ENCODE measurements at places on chromosomes 11 and 22. TPM values are rescaled to one million over a fixed set of nuclear protein-coding genes. Genes with fewer than 3 reads are reported as not detected.

The SLC22A24 gene
- not detected for total RNA-seq

The CHRDL2 gene
- 14.6 TPM for total RNA-seq

The MS4A12 gene
- not detected for total RNA-seq

The CLMP gene
- 81.2 TPM for total RNA-seq

The SLC22A9 gene
- not detected for total RNA-seq

DNA sequence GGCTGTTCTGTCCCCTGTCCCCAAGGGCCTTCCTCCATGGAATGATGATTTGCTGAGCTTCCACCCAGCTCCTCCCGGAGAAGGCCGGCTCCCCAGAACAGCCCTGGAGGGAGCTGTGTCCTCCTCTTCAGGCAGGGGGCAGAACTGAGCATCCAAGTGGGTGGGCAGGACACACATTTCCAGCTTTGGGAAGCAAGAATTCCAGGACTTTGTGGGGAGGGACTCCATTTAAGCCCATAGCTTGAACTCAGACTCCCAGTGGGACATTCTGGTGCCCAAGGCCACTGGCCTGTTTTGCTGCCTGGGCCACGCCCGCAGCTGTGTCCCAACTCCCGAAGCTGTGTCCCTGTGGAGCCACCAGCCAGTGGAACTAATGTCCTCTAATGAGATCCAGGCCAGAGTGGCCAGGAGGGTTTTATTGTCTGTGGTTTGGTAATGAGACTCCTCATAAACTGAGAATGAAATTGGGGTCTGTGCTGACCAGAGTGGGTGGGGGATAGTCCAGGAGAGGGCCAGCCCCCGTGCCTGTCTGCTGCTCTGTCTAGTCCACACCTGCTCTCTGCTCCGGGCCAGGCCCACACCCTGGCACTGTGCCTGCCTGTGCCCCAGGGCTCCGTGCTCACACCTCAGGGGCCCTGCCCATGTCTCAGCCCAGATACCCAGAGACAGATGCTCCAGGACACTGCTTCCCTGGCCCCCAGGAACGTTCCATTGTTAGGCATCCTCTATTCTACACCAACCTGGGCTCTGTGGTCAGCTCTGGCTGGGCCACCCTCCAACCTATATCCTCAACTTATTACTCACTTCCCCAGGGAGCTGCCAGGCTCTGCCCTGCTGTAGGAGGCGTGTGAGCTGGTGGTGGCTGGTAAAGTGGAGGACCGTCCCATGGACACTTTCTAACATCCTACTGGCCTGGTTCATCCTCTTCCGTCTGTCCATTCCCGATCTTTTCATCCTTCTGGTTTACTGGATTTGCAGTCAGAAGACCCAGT lies 7.6 kb downstream of the NECTIN1 start:
- DNase-seq: peak; percentile 58

DNA sequence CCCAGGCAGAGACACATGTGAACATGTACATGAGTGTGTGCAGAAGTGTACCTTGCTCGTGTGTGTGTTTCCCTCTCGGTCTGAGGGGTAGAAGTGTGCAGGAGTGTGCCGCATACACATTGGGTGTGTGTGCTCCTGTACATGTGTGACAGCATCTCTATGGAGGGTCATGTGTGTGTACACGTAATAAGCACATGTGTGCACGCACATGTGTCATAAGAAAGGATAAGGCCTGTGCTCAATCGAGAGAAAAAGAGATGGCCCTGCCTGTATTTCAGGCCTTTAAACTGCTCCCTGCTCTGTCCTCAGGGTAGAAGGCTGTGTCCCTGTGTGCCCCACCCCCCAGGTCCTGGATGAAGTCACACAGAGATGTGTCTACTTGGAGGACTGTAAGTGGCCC lies 61.8 kb downstream of the OTOG start:
- DNase-seq: no peak

DNA sequence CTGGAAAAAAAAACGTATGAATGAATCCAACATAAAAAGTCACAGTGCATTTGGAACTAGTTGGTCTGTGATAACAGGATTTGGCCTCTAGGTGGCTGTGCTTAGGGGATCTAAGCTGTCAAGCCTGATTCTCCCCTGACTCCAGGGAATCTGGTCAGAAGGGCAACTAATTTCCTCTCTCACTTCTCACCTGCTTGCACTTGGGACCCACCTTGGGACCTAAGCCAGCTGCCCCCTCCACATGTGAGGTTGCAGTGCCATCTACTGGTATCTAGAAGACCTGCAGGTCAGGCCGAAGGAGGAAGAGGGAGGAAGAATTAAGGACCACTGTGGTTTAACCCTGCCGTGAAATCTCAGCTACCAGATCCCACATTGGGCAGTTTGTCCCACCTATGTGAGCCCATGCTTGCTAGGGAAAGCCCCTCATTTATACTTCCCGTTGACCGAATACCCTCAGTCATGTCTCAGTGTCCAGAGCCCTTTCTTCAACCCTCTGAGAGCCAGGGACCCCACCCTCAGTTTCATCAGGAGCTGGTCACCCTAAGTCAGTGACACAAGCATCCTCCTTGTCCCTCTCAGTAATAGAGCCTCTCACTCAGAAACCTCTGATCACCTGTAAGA lies 33.2 kb upstream of the CAVIN3 start:
- peak; percentile 90 for DNase-seq

- DNase-seq: no peak
Observed at GRCh38 chr11:565921-566509, 5.2 kb downstream of the RASSF7 start.

GRCh38 chr22:17988800-17989513 lies 35.4 kb downstream of the MICAL3 start:
- DNase-seq: no peak

DNA sequence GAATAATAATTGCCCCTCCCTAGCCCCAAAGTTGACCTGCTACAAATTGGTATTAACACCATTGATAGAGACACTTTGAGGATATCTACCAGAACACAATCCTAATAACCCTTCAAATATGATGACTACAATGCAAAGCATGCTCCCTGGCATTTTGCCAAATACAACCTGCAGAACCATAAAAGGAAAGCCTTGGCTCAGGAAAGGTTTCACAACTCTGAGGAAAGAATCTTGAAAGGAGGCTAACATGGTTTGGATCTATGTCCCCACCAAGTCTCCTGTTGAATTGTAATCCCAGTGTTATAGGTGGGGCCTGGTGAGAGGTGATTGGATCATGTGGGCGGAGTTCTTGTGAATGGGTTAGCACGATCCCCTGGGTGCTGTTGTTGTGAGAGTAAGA lies 140.4 kb upstream of the ARHGAP42 start:
- no peak for DNase-seq

- DNase-seq: no peak
Observed at GRCh38 chr22:44954149-44954548, 55.7 kb downstream of the PHF21B start.

GRCh38 chr22:35258191-35258988 lies 1.1 kb downstream of the HMGXB4 start:
- DNase-seq: peak; percentile 49

GRCh38 chr11:128457874-128458273 lies 129.5 kb downstream of the ETS1 start:
- DNase-seq: no peak

DNA sequence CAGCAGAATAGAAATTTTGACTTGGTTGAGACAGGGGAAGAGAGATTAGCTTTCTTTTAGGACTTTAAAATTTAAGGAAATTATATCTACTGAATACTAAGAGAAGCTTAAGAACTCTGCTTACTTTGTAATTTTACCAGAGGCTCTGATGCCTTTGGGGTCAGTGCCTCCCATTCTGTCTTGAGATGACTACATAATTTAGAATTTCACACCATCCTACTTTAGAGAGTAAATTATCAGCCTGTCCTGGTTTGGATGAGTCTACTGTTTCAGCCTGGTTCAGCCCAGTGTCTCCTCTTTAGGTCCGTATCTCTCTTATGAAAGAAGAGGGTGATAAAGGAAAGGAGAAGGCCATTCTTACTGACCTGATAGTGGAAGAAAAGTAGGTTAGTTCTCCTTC lies 9.8 kb downstream of the NUCB2 start:
- DNase-seq: no peak

DNA sequence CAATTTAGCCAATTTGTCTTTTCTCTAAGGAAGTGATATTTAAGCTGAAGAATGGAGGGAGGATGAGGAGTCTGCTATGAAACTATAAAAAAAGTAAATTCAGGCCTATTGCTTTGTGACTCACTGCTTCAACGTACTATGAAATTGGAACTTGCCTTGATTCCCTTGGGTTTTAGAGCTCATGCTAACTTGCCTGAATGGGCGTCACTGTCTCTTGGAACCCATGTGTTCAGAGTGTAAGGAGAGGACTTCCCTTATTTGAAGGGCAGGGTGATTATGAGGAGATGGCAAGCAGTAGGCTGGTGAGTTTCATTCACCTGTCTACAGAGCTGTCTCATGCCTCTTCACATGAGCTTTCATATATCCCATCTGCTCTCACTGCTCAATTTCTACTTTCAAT lies 28.7 kb upstream of the WT1 start:
- no peak for DNase-seq

- DNase-seq: no peak
Observed at GRCh38 chr11:82718821-82719220, 14.8 kb downstream of the FAM181B start.

GRCh38 chr11:69510471-69511357 lies 29.3 kb downstream of the LINC01488 start:
- DNase-seq: no peak

All from stomach (tissue), 19 donors.